ENCODE measurements at places on chromosomes 5 and 9.

DNA sequence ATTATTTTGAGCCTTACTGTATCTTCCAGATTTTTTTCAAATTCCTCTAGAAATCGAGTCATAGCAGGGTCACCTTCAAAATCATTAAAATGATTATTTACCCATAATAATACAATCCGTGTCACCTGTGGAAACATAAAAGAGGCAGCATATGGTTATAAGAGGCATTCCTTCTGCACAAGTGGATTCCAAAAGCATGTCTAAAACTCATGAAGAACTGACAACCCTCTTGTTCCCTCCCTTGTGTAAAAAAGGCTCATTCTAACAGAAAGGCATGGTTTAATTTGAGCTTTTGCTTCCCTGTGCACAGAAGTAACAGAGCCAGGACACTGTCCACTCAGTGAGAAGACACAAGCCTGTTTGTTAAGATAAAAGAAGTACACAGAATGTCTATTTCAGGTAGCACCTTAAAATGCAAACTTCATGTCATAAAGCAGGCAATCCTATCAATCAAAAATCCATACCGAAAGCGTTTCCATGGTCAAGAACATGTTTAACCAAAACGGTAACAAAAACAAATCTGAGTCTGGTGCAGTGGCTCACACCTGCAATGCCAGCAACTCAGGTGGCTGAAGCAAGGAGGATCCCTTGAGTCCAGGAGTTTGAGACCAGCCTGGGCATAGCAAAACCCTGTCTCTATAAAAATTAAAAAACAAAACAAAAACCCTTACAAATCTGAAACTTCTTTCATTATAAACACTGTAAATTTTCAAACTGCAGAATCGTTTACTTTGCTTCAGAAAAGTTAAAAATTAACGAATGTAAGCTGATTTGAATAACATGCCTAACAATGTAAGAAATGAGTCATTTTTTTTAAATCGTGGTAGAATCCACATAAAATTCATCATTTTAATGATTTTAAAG lies 139.3 kb downstream of the RAPGEF6 start:
- DNase-seq = no peak

DNA sequence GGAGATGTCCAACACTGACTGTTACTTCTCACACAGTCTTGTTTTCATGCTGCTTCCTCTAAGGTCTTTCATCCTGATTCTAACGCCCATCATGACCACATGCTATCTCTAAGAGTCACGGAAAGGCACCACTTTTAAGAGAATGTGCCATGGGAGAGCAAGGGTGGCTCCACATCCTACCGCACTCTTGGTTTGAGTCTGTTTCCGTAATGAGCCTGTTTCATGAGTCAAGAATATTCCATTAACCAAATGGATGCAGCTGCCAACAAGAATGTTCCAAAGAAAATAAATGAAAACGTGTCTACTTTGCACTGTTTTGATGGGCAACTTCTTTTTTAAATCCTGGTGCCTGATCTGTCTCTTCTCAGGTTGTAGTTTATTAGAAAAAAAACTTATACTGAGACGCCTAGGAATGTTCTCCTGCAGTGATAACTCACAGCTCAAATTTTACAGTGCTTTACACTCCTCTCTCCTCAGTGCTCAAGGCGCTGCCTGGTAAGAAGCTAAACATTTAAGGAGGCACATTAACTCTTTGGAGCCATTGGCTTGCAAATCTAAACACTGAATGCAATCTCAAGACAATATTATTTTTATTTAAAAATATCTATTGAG lies 124.3 kb downstream of the FGF1 start:
- DNase-seq = no peak

GRCh38 chr9:37150415-37150814 lies 30.0 kb downstream of the ZCCHC7 start:
- no peak for DNase-seq

- DNase-seq = peak; percentile 40
Observed at GRCh38 chr9:95506428-95506677, 10.4 kb downstream of the PTCH1 start.

DNA sequence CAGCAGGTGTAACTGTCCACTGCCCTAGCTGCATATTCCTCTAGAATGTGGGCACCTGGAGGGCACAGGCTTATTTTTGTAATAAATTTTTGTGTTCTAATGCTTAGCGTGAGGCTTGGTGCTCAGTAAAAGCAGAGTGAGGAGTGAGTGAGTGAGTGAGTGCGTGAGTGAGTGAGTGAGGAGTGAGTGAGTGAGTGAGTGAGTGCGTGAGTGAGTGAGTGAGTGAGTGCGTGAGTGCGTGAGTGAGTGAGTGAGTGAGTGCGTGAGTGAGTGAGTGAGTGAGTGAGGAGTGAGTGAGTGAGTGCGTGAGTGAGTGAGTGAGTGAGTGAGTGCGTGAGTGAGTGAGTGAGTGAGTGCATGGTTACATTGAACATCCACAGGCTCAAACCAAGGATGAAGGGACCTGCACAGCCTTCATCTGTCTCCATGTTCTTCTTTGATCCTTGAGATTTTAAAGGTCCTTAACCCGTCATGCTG lies 371.5 kb downstream of the MED10 start:
- DNase-seq = no peak

DNA sequence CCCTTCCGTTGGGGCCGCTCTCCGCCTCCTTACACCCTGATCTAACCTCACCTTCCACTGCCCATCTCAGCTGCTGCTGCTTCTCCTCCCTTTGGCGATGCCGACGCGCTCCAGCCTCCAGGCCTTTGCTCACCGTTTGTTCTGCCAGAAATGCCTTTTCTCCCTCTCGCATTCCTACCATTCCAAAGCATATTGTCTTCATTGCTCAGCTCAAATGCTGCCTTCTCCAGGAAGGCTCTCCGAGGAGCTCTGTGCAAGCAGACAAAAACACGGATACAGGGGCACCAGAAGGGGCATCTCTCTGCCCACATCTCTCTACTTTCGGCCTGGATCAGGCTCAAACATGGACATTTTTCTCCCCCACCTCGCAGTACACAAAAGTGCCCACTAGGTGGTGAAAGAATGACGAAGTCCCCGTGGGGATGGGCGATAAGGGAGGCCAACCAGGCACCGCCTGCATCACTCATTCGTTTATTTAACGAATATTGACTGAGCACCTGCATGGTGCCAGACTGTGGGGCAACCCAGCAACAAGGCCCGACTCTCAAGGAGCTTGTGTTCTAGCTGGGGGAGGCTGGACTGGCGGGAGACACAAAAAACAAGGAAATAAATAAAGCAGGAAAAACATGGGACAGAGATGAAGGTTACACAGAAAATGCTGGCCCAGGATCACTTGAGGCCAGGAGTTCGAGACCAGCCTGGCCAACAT lies 7.3 kb upstream of the GRHPR start:
- DNase-seq = peak; percentile 77

DNA sequence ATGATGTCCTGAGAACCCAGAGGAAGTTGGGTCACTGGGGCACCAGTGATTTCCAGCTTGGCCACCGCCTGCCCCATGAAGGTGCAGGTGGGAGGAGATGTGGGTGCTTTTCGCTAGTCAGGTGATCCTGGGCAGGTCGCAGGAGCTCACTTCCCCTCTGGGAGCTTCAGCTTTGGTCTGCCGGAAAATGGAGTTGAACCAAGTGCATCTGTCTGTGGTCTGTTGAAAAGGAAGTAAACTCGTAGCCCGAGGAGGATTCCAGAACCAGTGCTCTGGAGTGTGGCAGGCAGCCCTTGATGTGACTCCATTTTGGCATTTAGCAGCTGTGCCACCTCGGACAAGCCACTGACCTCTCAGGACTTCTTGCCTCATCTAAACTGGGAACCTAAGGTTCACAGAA lies 81.8 kb upstream of the HRH2 start:
- no peak for DNase-seq

- DNase-seq = no peak
Observed at GRCh38 chr9:97276310-97276852, 31.1 kb upstream of the CCDC180 start.

- no peak for DNase-seq
Observed at GRCh38 chr5:61186634-61187033, 24.4 kb upstream of the SMIM15 start.

DNA sequence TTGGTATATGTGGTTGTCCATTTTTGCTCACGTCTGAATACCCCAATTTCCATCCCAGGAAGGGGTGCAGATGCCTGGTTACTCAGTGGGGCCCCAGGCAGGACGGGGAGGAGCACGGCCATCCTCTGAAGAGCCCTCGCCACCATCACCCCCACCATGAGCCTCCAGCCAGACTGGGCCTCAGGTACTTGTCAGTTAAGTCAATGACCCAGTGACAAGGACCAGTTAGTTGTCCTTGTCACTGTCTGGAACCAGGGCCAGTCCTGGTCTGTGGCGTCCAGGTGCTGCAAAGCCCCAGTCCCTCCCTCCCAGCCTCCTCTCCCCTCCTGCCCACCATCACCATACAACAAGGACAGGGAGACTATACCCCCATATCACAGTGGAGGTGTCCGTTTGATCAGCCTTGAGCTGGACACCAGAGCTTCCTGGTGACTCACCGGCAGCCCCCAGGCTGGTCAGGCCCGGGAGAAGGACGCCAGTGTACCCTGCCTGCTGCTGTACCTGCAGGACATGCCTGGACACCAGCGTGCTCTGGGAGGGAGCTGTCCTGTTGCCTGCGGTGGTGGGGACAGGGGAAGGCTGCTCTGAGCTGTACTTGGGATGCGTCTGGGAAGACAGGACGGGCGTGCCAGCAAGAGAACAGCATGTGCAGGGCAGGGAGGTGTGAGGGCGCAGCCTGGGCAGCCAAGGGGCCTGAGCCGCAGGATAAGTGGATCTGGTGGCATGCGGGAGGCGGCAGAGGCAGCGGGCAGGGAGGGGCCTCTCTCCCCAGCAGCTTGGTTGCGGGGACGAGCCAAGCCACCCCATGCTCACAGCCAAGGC lies 32.6 kb upstream of the TTLL11 start:
- DNase-seq = no peak

GRCh38 chr5:60586307-60586901 lies 113.6 kb downstream of the DEPDC1B start:
- no peak for DNase-seq

DNA sequence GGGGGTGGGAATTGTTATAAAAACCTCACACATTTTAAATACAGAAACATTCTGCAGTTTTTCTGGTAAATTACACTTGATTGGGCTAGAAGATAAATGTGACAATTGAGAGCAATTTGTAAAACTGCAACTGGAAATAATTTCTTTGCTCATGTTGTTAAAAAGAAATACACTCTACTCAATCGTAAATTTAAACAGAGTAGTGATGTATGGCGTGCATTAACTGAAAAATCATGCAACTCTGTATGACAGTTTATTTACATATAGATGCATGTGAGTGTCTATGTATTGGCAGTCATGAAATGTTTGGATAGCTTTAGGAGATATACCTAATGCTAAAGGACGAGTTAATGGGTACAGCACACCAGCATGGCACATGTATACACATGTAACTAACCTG lies 554.9 kb downstream of the PRELID2 start:
- DNase-seq = no peak

- no peak for DNase-seq
Observed at GRCh38 chr9:9522406-9522805, 1090.4 kb downstream of the PTPRD start.

- no peak for DNase-seq
Observed at GRCh38 chr5:91229031-91229727, 153.9 kb downstream of the ARRDC3 start.

- DNase-seq = no peak
Observed at GRCh38 chr9:115596021-115596745, 478.2 kb upstream of the TNC start.

DNA sequence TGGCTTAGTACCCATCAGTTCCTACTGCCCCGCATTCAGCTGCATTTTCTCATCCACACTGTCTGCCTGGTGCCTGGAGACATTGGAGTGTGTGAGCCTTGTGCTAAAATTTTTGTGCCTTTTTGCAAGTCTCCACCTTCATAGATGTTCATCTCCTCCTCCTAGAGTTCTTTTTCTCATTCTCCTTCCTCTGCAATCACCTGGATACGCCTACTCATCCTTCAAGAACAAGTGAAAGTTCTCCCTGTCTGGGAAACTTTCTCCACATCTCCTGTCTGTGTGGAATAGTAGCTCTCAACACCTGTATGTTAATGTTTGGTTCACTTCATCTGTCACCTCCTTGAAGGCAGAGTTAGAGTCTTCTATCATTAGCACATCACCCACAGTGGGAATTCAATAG lies 125.7 kb upstream of the FBXL17 start:
- DNase-seq = no peak

DNA sequence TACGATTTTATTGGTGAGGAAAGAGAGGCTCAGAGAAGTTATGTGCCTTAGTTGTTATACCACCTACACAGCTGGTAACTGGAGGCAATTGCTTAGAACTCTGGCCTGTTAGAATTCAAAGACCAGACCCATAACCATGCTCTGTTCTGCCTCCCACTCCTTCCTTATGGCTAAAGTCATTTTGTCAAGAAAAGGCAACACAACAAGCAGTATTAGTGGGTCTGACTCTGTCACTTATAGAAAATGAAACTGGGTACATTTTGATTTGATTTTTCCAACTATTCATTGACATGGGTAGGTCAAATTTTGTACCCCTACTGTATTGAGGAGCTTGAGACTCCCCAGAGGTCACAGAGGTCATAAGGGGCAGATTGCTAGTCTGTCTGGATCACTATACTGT lies 44.5 kb upstream of the NR3C1 start:
- DNase-seq = no peak

DNA sequence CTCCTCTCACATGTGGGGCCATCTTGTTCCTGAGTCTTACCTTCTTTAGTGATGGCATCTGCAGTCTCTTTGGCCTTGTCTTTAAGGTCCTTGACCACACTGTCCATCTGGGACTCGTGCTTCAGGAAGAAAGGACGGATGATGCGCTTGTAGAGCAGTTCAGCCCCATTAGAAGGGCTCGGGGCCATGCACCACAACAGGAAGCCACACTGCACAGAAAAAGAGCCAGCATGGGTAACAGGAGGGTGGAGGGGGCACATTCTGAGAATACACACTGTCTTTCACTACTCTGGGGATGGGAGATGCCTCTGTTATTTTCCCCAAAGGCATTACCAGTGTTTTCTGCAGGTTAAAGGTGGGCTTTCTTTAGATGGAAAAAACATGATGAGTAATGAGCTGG lies 25.9 kb downstream of the SRP19 start:
- no peak for DNase-seq

GRCh38 chr9:24672336-24672735 lies 126.6 kb upstream of the IZUMO3 start:
- no peak for DNase-seq

- no peak for DNase-seq
Observed at GRCh38 chr9:34997379-34997781, 7.8 kb downstream of the DNAJB5 start.

All from activated naive CD8-positive, alpha-beta T cell treated with anti-CD3 and anti-CD28 coated beads for 36 hours (primary cell).